ENCODE measurements at places on chromosomes 3 and 15. TPM values are rescaled to one million over a fixed set of nuclear protein-coding genes. Genes with fewer than 3 reads are reported as not detected.
A peak's percentile ranks its signal among the peaks of the same experiment; 100 is the strongest.

Gene ECT2
- total RNA-seq = 56.0 TPM

DNA sequence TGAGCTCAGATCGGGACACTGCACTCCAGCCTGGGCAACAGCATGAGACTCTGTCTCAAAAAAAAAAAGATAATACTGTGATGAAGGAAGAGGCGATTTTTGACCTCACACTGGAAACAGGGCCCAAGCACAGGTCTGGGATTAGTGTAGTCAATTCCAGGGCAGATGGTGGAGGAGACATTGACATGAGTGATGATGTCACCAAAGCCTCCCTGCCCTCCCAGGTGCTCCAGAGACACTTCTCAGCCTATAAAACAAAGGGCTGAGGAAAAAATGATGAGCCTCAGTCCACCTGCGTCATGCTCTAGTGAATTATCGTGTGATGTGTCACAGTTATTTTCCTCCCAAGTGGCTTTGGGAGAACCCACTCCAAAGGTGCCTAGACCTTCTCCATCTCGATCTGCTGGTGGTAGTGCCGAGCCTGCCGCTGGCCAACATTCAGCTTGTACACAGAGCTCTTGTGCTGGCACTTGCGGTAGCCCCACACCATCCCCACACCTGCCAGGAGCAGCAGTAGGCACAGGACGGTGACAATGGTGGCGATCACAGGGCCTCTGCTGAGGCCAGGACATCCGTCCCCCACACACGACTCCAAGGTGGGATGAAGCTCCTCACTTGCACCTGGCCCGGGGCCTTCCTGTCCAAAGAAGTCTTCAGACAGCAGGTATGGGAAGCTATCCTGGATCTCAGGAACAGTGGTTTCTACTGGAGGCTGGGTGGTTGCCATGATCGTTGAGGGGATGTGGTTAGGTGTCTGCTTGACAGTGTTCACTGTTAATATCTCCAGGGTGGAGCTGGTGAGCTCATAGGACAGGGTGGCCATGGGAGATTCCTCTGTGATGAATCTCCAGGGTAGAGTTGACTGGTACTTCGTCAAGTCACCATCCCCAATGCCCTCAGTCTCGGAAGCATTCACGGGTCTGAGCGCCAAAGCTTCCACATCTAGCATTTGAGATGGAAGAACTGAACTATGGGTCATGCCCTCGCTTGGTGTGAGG, 38.8 kb downstream of the CRTAP start:
- no peak for DNase-seq

- no peak for DNase-seq
Observed at GRCh38 chr15:32981536-32981935, 213.0 kb downstream of the FMN1 start.

DNA sequence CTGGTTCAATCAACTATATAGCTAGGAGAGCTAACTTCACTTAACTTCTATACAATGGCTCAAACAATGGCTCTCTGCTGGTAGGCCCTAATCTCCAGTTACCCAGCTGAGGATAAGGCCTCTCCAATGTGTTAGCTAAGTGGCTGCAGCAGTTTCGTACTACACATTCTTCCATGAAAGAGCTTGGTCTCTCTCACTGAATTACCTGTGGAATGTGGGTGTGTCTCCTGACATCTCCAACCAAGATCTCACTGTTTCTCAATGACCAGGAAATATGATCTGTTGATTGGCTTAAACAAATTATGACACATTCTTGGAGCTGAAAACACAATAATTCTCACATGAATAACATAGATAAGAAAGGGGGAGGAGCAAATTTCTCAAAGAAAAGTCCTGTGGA, 169.8 kb upstream of the ROBO1 start:
- DNase-seq = no peak

Gene IDH2
- 349 TPM for total RNA-seq

GRCh38 chr15:101115786-101116680, 135.8 kb downstream of the CHSY1 start:
- no peak for DNase-seq

DNA sequence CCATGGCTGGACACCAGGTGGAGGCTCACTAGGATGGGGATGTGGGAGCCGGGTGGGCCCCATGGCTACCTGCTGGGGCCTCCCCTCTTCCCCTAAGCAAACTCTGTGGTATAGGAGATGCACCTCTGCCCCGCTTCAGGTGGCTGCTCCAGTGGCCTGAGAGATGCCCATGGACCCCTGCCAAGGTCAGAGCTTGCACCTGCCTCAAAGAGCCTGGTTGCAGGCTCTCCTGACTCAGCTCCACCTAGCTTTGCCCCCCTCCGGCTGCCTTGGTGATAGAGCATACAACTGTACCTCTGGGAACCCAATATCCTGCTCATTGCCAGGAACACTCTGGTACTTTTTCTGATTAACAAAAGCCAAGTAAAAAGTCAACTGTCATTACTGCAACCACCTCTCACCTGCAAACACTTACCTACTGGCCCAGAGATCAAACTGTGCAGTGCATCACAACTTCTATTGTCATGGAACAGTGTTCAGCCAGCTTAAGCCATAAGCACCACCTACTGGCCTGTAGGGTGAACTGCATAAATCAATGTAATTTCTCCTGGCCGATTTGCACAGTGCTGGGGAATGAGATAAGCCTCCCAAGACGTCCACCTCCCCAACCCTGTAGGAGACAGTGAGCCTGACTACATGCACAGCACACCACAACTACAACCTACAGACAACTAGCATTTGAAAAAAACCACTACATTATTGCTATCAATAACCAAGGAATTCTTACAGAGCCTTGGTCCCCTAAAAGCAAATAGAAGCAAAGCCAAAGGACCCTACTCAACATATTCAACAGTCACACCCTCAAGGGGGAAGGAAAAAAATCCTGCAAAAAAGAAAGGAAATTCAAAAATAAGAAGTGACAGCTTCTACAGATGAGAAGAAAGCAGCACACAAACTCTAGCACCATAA, 352.4 kb upstream of the ARHGEF26 start:
- peak; percentile 57 for DNase-seq

Gene MST1R
- 4.1 TPM for total RNA-seq

Gene OIP5
- 18.9 TPM for total RNA-seq

Gene NR2C2
- total RNA-seq = 57.0 TPM

DNA sequence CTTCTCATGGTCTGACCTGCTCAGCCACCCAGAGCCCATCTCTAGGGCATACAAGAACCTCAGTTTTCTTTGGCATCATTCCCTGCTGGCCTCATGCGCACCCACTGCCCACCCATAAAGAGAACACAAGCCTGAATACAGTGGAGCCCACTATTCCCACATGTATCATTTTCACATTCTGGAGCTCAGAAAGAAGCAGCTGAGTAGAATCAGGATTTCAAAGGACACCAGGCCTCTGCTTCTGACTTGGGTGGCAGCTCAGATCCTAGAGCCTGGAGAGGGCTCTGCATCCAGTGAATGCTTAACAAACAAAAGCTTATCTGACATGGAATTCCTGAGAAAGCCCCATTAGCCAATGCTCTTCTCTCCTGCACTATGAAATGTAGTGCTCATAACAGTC, 34.7 kb downstream of the RBP2 start:
- DNase-seq = no peak

DNA sequence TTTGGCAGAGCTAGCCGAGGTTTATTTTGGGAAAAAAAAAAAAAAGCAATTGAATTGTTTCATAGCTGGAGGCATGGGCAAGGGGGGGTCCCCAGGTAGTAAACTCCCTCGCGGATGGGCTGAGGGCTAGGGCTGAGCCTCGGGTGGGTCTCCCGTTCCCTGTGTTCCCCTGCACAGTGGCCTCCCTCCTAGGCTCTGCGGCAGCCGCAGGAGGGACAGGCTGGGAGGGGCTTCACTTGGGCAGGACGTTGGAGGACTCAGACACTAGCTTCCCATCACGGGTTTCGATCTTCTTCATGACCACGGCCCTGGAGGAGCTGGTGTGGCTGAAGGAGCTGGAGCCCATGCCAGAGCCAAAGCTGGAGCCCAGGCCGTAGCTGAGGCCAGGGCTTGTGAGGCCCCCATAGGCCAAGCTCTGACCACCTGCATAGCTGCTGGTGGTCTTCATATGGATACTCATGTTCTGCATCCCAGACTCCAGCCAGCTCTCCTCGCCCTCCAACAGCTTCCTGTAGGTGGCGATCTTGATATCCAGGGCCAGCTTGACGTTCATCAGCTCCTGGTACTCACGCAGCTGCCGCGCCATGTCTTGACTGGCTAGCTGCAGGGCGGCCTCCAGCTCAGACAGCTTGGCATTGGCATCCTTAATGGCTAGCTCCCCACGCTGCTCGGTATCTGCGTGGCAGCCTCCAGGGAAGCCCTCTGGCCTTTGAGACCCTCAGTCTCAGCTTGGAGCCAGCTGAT, 64.0 kb upstream of the CDAN1 start:
- DNase-seq = peak; percentile 12

Gene GALK2
- total RNA-seq = 20.2 TPM

GRCh38 chr3:108342837-108343486, 46.6 kb downstream of the HHLA2 start:
- no peak for DNase-seq

Gene CCR9
- total RNA-seq = not detected

Gene ADAMTSL3
- total RNA-seq = not detected

Gene ADAMTS17
- 5.0 TPM for total RNA-seq

DNA sequence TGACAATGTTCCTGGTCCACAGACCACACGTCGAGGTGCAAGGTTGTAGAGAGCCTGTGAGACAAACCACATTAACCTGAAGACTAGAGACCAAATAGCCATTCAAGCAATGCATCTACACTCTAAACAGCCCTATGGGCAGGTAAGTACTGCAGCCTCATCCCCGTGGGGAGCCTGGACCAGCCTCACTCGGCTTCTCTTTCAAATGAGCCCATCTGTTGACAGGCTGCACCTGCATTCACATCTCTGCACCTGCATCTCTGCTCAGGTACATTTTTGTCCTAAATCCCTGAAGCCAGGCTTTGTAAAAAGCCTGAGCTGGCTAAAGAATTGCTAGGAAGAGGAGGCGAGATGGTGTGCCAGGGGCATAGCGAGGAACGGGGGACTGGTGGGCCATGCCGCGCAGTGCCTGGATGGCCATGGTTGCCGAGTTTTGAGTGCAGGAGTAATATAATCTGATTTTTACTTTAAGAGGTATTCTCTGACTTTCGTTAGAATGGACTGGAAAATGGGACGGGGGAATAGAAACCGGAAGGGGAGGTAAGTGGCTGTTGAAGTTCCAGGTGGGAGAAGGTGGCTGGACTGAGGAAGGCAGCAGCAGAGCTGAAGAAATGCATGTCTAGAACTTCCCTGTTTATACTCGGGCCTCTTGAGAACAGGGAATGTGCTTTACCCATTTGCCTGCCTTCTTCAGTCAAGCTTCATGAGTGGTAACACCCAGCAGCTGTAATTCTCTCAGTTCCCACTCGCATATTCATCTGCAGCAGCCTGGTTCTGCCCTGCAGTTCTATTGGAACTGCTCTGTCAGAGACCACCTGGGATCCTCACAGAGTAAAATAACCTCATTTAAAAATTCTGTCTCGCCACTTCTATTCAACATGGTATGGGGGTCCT, 226.4 kb downstream of the OPA1 start:
- DNase-seq = no peak

GRCh38 chr3:12316253-12316652, 27.4 kb downstream of the PPARG start:
- no peak for DNase-seq

DNA sequence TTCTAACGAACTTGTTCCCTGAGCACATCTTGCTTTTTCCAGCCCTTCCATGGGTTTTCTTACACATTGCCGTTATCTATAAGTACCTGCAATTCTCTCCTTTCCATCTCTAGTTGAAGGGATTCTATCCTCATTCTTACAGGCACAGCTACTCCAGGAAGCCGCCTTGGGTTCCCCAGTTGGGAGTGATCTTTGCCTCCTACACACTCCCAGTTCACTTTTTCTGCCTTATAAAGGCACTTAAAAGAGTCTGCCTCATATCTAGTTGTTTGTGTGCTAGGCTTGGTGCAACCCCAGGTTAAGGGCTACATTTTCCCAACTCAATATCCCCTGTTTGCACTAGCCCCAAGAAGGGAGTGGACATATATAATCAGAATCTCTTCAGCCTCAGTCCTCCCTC, 44.0 kb upstream of the IREB2 start:
- DNase-seq = no peak

DNA sequence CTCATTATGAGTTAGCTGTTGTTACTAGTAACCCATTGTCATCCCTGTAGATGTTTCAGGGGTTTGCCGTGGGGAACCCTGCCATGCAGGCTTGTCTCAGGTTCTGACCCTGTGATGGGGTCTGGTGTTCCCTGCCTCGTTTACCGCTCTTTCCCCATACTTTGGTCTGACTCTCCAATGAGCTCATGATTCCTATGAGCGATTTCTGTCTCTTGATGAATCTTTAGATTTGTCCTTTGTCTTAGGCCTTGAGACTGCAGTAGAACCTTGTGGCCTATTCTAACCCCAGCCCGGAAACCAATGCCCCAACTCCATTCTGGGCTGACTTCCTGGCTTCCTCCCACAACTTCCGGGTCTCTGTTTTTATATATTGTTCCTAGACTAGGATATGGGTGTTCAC, 11.3 kb upstream of the IQGAP1 start:
- peak; percentile 82 for DNase-seq

GRCh38 chr3:154194877-154195276, 73.7 kb downstream of the ARHGEF26 start:
- no peak for DNase-seq

Measured in activated CD4-positive, alpha-beta T cell treated with anti-CD3 and anti-CD28 coated beads, Interleukin-2, amount 10 ng/mL, durations not matched to agents 7 days and 5 days (primary cell).